ENCODE measurements at places on chromosomes 7 and 10.

GRCh38 chr7:139582671-139583155, 59.2 kb downstream of the CLEC2L start:
- DNase-seq = no peak

- no peak for DNase-seq
Measured at GRCh38 chr7:131970602-131971001, 414.2 kb upstream of the PODXL start.

DNA sequence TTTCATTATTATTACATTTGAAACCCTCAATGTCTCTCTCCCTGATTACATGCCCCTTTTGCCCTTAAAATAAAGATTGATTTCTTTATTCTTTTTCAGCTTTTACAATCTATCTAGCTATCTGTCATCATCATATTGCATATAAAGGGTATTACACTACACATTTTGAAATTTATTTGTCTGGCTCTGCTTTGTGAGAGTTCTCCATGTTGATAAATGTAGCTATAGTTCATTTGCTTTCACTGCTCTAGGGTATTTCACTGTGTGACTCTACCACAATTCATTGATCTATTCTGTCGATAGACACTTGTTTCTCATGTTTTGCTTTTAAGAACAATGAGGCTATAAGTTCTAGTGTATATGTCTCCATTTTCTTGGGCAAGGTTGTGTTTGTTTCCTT, 25.6 kb downstream of the CDK1 start:
- no peak for DNase-seq

DNA sequence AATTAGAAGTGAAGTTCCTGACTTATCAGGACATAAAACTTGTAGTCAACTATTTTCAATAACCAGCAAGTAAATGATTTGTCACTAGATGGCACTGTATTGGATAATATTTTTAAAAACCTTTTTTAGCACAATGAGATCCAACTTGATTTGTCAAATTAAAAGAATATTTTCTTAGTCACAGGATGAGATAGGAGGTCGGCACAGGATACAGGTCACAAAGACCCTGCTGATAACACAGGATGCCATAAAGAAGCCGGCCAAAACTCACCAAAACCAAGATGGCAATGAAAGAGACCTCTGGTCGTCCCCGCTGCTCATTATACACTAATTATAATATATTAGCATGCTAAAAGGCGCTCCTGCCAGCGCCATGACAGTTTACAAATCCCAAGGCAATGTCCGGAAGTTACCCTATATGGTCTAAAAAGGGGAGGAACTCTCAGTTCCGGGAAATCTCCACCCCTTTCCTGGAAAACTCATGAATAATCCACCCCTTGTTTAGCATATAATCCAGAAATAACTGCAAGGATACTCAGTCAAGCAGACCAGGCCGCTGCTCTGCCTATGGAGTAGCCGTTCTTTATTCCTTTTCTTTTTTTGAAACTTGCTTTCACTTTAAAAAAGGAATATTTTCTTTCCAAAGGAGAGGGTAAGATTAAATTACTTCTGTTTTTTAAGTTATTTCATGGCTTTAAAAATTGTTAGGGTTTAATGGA, 255.7 kb upstream of the MKLN1 start:
- DNase-seq = no peak

DNA sequence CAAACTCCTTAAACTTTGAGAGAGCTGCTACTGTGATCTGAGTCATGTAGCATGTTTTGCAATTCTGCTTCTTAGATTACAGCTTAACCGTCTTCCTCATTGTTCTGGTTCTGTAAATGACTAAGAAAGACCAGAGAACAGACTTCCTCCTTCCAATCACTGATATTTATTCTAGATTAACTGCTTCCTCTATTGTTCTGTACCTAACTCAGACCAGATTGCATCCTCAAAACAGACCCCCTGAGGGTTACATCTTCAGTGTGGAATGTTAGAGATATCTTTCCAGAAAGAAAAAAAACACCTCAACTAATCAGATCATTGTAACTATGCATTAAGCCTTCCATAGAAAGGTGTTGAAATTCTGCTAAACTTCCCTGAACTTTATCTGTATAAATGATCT, 5.7 kb upstream of the PIP start:
- no peak for DNase-seq

DNA sequence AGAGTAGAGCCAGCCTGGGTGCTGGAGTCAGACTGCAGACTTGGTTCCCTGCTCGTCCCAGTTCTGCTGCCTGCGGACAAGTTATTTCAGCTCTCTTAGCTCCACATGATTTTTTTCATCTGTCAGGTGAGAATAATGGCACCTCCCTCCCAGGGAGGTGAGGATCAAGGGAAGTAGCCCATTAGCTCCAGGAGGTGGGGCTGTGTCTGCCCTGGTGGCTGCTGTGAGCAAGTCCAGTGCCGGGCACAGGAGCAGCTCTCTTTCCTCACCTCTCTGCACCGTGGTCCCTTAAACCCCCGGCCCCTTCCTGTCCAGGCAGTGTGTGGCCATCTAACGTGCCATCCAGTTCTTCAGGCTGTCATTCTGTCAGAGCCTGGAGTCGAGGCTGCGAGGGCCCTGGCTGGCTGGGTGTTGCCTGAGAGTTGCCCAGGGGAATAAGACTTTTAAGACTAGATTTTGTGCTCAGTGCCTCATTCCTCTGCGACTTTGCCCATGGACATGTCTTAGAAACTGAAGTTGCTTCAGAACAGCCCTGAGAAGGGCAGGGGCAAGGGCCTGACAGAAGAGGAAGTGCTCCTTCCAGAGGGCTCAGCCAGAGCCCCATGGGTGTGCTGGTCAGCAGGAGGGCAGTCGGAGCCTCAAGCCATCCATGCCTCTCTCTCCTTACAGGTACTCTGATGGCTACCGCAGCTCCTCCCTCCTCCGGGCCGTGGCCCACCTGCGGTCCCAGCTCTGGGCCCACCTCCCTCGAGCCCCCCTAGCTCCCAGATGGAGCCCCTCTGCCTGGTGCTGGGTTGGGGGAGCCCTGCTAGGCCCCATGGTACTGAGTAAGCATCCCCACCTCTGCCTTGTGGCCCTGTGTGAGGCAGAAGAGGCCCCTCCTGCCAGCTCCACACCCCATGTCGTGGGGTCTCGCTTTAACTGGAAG, 5.0 kb downstream of the ABCB8 start:
- DNase-seq = no peak
